Hypothalamus (tissue), 51 donors: ENCODE measurements at places on chromosomes 4 and X.

DNA sequence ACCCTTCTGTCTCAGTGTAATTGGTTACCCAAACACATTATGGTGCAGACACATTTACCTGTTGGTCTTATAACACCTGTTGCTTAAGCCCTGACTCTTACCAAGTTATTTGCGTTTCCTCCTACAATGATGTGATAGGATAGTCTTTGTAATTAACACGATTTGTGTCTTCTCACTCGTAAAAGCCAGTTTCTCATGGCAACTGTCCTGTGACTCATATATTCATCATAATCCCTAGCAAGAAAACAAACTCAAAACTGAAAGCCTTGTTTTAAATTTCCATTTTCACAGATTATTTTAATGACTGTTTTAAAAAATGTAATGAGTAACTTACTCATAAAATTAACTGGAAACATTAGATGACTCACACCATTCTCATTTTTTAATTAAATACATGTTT, 495.2 kb downstream of the NLGN4X start:
- DNase-seq: no peak

- DNase-seq: no peak
Observed at GRCh38 chr4:30763321-30763727, 43.2 kb downstream of the PCDH7 start.

- DNase-seq: no peak
Observed at GRCh38 chr4:125125276-125125675, 189.5 kb upstream of the FAT4 start.

DNA sequence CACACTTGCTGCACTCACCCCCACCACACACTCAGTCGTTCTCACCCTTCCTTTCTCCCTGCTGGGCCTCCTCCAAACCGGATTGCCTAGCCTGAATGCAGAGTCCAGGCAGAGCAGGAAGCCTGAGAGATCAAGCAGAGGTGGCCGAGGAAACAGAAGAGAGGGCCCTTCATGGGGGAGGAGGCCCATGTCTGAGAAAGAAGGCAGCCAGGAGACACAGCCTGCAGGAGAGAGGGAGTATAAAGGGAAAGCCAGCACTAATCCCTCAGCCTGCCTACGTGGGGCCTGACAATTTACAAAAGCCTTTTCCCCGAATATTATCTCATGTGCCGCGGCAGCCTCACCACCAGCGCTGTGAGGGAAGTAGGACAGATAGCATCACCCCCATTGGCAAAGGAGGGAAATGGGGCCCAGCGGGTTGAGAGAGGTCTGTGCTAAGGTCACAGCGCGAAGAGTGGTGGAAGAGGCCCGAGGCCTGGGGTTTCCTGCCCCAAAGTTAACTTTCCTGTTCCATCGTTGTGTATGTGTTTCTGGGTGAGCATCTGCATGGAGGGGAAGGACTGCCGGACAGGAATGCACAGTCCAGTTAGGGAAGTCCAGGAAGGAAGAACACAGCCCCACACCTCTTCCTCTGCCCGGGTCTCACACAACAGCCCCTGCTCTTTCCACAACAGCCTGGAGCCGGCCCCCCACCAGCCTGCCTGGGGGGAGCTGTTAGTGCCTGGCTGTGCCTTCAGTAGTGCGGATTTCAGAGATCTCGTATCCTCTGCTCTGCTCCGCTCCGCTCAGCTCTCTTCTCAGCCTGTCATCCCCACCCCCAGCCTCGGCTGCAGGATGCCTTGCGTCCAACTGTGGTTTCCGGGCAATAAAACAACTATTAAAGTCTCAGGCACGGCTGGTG, 50.9 kb upstream of the BCOR start:
- no peak for DNase-seq

- no peak for DNase-seq
Observed at GRCh38 chr4:54837576-54838140, 179.9 kb downstream of the KIT start.
